Naive B cell (primary cell): ENCODE measurements at places on chromosomes 5 and 9. TPM values are rescaled to one million over a fixed set of nuclear protein-coding genes. Genes with fewer than 3 reads are reported as not detected.

NOXA1 gene
- polyA plus RNA-seq: 1.7 TPM

NR2F1 gene
- not detected for polyA plus RNA-seq

AK8 gene
- 2.1 TPM for polyA plus RNA-seq

TYRP1 gene
- not detected for polyA plus RNA-seq

SPAG8 gene
- 1.2 TPM for polyA plus RNA-seq

SPACA9 gene
- 5.8 TPM for polyA plus RNA-seq

DNA sequence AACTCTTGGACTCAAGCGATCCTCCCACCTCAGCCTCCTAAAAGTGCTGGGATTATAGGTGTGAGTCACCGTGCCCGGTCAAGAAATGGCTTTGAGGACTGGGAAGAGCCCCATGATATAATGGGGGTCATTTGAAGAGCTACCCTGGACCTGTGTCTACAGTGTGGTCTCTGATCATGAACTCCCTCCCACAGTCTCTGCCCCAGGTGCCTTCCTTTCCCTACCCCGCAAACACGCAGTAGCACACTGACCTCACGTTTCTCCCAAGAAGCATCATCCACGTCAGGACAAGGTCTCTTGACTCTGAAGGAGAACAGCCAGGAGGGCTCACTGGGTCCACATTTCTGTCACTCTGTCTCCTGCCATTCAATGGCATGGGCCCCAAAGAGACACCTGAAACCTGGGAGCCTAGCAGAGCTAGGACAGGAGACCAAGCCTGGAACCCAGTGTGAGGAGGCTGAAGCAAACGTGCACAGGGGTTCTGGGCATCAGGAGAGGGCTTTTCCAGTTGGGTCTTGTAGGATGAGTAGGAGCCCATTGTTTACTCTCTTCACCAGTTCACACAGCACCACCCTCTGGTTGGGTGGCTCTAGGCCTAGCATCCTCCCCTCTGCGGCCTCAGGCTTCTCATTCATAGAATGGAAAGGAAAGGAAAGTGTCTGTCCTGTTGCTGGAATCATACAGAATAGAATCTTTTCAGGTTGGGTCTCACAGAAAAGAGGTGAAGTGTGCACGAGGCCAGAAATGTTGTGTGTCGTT lies 23.0 kb downstream of the PRRX2 start:
- DNase-seq: no peak

- DNase-seq: no peak
Measured at GRCh38 chr5:67414712-67415111, 218.1 kb upstream of the CD180 start.

- no peak for DNase-seq
Measured at GRCh38 chr5:9338796-9339195, 207.1 kb downstream of the SEMA5A start.

DNA sequence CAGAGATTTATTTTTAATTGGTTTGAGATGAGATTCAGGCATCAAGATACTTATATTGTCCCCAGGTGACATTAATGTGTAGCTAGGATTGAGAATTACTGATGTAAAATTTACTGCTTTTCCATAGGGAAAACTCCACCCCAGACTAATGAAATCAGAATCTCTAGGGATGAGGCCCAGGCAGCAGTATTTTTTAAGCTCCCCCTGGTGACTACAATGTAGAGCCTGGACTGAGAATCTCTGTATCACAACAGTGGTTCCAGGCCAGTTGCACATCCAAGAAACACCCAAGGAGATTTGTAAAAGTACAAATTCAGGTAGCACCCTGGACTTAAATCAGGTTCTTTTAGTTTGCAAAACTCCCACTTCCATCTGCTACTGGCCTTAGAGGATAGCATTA lies 185.7 kb downstream of the MARCHF11 start:
- DNase-seq: no peak

DNA sequence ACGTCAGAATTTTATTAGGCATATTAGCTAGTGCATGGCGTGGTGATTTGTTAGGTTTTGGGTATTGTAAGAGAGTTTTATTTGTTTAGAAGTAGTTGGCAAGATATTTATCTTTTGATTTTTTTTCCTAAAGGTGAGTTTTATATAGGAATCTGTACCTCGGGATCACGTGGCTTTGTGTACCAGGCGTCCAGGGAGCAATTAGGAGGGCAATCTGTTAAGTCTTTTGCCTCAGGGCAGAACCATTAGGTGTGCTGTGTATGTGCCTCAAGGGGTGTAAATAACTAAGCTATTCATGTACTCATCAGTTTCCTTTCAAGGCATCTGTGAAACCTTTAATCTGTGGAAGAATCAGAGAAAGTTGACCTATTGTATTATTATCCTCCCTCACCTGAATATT lies 39.4 kb downstream of the ZSWIM6 start:
- no peak for DNase-seq
